ENCODE measurements at places on chromosomes 1 and 21. TPM values are rescaled to one million over a fixed set of nuclear protein-coding genes. Genes with fewer than 3 reads are reported as not detected.

DNA sequence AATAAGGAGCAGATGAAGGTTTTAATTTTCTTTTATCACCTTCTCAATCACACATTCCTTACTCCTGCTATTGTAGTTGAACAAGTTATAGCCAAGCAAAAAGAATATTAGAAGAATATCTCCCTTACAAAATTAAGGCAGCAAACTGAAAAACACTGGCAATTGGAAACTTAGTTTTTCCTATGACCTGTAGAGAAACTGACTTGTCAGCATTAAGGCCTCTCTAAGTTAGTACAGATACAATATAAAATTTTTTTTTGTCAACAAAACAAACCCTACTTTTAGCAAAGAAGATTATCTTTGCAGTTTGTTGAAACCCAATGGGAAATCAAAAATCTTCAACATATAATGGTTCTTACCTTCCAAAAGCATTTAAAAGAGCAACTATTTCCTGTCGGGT lies 61.3 kb downstream of the ERO1B start:
- DNase-seq: no peak

DNA sequence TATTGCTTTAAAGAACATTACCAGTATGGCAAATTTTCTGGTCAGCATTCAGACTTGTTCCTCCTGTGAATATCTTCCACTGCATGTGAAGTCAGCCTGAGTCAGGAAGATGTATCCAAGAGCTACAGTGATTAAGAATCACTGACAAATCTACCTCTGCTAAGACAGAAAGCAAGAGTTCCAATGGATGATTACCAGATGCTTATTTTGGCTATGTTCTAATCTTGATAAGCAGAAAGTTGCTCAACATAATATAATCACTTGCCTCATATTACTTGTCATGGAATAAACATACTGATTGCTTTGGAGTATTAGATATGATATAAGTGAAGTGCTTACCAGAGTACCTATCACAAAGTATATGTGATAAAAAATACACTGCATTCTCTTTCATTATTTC lies 738.1 kb downstream of the ADGRL2 start:
- peak; percentile 4 for DNase-seq

- DNase-seq: no peak
These were observed 7.2 kb upstream of the EPS15 start for GRCh38 chr1:51526248-51526647.

- DNase-seq: no peak
These were observed 25.0 kb downstream of the CAPN2 start for GRCh38 chr1:223737342-223737741.

GRCh38 chr1:205449750-205450443 lies 5.9 kb downstream of the BLACAT1 start:
- peak; percentile 93 for DNase-seq

GRCh38 chr1:24540051-24540905 lies 15.6 kb upstream of the NCMAP start:
- DNase-seq: no peak

- no peak for DNase-seq
These were observed 23.2 kb upstream of the IFNAR1 start for GRCh38 chr21:33301632-33302002.

- no peak for DNase-seq
These were observed 19.9 kb downstream of the ADORA1 start for GRCh38 chr1:203147376-203147775.

GRCh38 chr1:157176591-157177121 lies 38.5 kb upstream of the ETV3 start:
- no peak for DNase-seq

DNA sequence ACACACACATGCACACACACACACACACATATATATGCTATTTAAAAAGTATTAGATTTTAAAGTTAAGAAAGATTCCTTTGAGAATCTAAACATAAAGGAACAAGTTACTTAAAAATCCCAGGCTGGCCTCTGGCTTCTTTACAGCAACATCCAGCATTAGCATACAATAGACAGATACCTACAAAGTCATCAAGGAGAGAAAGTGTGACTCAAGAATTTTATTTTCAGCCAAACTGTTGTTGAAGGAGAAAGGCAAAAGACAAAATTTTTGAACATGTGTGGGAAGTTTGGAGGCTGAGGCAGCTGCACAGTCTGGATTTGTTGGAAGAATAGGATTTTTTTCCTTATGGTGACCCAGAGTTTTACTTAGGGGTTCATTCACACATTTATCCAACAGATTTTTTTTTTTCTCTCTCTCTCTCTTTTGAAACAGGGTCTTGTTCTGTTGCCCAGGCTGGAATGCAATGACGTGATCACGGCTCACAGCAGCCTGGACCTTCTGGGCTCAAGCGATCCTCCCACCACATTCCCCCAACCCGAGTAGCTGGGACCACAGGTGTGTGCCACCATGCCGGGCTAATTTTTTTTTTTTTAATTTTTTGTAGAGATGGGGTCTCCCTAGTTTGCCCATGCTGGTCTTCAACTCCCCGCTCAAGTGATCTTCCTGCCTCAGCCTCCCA lies 24.0 kb upstream of the SPOCD1 start:
- DNase-seq: no peak

GRCh38 chr1:41222496-41222895 lies 19.6 kb downstream of the SCMH1 start:
- DNase-seq: no peak

DNA sequence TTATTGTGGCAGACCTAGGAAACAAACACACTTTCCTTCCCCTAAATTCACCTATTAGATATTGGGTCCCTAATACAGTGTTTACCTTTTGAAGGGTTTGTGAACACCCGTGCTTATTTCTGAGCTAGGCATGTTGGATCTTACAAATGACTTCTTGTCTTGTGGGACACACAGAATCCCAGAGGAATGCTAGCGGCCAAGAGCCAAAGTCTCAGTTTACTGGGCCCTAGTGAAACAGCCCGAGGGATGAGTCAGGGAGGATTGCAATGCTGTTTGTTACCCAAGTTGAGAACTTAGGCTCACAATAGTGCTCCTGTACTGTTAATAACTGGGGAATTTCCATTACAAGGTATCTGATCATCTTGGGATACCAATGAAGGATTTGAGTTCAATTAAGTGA lies 100.1 kb upstream of the AKT3 start:
- DNase-seq: peak; percentile 76

DNA sequence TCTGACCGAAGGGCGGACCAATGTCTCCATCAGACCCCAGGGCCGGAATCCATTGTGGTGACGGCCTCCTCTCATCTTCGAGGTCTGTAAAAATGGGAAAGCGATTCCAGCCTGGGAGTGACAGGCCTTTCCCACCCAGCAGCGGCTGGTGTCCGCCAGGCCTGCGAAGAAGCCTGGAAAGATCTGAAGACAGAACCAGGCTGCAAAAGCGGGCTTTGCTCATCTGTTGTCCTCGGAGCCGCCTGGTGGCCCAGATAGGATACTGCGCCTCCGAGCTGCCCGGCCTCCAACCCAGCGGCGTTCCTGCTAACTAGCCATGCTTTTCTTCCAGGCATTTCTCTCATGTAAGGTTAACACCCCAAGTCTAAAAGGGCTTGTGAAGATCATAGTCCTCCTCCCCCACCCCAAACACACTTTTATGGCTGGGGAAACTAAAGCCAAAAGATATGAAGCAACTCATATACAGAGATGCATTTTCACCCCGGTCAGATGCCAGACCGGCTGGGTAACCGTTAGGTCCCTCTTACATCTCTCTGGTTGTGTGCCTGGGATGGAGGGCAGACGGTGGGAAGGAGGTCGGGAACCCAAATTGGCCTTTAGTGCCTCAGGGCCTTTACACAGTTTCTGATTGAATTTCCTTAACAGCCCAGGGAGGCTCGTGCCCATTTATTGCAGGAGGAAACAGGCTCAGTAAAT lies 1.9 kb upstream of the DHRS3 start:
- peak; percentile 91 for DNase-seq

DNA sequence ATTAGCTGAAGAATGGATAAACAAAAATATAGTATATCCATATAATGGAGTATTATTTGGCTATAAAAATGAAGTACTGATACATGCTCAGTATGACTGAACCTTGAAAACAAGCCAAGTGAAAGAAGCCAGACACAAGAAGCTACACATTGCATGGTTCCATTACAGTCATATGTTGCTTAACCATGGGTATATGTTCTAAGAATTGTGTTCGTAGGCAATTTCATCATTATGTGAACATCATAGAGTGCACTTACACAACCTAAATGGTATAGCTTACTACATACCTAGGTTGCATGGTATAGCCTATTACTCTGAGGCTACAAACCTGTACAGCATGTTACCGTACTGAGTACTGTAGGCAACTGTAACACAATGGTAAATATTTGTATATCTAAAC lies 28.6 kb upstream of the FCAMR start:
- DNase-seq: no peak

GRCh38 chr1:216090556-216090955 lies 332.7 kb downstream of the USH2A start:
- no peak for DNase-seq

- DNase-seq: no peak
These were observed 98.8 kb downstream of the NOS1AP start for GRCh38 chr1:162168261-162168660.

- DNase-seq: no peak
These were observed 4.7 kb upstream of the ZNF496 start for GRCh38 chr1:247336390-247336789.

DNA sequence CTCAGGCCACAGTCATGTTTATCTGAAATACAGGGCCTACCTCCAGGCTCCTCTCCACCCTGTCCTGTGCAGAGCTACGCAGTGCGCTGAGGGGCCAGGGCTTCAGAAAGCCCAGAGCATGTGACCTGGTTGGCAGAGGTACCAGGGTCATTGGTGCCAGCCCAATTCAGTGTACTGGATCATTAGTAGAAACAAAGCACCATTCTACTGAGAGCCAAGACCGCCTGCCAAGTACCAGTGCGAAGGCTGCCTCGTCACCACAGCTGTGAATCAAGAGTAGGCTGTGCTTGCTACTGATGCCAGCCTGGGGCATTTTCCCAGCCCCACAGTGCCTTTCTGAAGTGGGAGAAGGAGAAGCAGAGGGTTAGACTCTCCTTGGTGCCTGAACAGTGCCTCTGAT lies 59.8 kb downstream of the CAPN9 start:
- no peak for DNase-seq

DNA sequence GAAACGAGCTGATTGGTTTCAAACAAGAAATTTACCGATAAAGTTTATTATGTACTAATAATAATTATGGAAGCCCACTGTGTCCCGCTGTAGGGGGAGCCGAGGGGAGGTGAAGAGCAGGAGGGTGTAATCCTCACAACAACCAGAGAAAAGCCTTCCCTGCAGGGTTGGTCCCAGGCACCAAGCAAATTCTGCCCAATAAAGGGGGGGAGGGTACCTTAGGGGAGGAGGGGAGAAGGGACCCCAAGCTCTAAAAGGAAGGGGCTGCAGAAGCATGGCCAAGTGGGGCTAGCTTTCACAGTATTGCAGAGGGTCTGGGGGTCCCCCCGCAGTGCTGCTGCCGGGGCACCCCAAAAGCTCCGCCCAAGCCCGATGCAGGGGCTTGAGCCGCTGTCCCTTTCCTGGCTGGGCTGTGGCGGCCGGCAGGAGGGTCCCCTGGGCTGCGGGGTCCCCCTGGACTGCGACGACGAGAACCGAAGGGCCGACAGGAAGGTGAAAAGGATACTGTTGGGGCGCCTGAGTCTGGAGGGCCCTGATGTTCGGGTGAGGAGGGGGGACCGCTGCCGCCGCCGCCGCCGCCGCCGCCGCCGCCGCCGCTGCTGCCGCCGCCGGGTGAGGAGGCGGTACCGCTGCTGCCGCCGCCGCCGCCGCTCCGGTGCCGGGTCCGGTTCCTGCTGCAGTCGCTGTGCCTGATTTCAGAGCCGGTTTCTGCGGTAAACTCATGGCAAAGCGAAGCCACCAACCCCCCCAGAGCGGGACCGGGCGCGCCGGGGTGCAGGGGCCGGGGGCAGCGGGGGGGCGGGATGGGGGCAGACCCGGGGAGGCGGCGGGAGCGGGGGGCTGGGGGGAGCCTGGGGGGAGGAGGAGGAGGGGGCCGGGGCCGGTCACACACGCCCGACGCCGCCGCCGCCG lies 771 bp downstream of the EIF4G3 start:
- DNase-seq: peak; percentile 36

DNA sequence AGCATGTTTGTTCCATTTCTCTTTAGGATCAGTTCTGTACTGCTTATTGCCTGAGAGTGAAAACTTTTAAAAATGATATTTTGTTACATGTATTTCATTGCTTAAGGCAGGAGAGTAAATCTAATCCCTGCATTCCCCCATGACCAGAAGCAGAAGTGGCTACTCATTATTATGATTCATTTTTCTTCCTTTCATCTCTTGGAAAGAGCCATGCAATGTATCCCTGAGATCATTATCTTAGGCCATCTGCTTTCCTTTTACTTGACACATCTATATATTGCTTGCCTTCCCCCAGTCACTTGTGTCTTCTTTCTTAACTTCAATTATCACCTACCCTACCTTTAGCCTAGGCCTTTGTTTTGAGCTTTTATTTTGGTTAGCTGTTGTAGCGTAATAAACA lies 430.4 kb upstream of the CHRM3 start:
- no peak for DNase-seq

DNA sequence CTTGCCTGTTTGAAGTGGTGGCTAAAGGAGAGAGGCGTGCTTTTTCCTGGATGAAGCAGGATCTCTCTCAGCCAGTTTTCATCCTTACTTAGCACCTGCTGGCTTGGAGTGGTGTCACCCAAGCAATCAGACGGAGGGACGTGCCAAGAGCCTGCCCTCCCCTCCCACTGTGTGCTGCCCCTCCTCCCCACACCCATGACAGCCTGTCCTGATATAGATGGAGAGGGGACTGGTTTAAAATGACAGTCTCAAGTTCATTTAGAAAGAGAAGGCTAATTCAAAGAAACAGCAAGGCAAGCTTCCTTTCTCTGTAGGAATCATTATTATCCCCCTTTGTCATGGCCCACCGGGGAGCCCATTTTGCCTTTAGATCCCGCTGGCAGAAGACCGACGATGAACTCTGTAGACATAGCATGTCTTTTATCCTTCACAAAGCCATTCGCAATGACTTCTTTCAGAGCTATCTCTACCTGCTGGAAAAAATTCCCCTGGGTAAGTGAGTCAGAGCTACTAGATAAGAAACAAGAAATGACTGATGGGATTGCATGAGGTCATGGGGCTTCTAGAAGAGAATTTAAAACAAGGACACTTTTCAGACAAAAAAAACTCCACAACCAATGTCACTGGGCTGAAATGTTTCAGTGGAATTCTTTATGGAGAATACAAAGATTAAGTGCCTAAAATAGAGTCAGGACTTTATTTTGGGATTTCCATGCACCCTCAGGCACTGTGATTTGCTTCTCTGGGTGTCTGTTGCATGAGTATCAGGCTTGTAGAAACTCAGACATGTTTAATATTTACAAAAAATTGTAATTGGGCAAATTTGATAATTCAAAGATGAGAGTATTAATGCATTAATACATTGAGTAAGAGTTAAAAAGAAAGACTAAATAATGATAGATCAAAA lies at the start of gene NTMT2:
Gene NTMT2 (plus strand): TSS at position 190 of the 907 bp plus-strand sequence. CDS start 149 bp downstream, at position 339.
- peak; percentile 61 for DNase-seq

Gene FCRL6
- total RNA-seq: not detected

Gene TMEM82
- not detected for total RNA-seq

Gene LRRC71
- not detected for total RNA-seq

Gene NPHS2
- total RNA-seq: not detected

Gene OR2M3
- total RNA-seq: not detected

Gene PDE4DIP
- total RNA-seq: 6.7 TPM

Gene PLA2G2A
- not detected for total RNA-seq

Gene SNX27
- total RNA-seq: 13.2 TPM

Gene LEFTY2
- total RNA-seq: not detected

Gene SVBP
- 28.2 TPM for total RNA-seq
